ENCODE measurements at places on chromosomes 4 and X.

DNA sequence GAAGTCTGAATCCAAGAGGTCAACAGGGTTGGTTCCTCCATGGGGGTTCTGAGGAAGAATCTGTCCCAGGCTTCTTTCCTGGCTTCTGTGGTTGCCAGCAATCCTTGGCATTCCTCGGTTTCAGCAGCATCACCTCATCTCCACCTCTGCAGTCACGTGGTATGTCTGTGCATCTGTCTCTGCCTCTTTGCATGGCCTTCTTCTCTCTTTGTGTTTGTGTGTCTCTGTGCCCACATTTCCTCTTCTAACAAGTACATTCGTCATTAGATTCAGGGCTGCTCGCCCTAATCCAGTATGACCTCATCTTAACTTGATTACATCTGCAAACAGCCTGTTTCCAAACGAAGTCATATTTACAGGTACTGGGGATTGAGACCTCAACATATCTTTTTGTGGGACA is 114.0 kb downstream of the BCOR start:
- DNase-seq = no peak

- DNase-seq = no peak
Measured at GRCh38 chr4:78766026-78766425, 10.1 kb upstream of the BMP2K start.

GRCh38 chr4:8595237-8596087 is 2.9 kb downstream of the CPZ start:
- DNase-seq = no peak

DNA sequence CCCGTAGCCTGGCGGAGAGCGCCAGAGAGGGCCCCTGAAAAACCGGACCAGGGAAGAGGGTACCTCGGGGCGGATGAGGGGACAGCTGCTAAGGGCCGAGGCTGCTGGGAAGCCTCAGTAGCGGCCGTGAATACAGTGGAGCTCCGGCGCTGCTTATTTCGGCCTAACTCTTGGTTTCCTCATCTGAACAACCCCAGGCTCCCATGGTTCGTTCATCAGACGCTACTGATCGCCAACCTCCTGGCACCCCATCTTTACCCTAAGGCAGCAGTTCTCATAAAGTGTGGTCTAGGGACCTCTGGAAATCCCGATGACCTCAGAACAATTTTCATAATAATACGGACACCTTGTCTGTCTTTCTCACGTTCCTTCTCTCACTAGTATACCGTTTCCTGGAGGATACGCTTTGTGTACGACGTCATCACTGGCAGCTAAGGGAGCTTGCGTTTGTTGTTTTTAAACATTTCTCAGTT is 645 bp upstream of the RAB28 start:
- no peak for DNase-seq

DNA sequence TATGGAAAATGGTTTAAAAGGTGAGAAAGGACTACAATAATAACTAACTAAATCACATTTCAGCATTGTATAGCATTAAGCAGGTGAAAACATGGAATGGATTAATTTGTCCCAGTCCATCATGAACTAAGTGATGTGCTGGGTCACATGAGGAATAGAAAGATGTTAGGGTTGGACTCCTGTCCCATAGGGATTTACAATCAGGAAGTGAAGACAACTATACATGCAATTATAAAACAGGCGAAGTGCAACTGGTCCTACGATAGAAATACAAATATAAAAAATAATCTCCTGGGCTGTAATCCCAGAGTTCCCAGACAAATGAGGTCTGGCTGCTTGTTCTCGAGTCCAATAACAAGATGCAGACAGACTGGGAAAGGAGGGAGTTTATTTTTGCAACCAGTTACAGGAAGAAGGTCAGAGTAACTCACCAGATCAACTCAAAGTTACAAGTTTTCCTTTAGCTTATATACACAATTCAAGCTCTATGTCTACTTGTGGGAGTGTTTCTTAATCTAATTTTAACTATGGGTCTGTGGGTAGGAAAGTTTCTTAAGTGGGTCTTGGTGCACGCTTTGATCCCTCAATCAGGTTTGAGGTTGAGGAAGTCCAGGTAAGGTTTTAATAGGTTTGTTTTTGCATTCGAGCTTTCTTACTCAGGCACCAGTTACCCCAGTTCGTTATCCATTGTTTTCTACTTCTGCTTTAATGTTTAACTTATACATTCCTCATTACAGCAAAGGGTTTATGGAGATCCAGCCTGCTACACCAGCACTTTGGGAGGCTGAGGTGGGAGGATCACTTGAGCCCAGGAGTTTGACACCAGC is 50.1 kb downstream of the IGFBP7 start:
- no peak for DNase-seq

DNA sequence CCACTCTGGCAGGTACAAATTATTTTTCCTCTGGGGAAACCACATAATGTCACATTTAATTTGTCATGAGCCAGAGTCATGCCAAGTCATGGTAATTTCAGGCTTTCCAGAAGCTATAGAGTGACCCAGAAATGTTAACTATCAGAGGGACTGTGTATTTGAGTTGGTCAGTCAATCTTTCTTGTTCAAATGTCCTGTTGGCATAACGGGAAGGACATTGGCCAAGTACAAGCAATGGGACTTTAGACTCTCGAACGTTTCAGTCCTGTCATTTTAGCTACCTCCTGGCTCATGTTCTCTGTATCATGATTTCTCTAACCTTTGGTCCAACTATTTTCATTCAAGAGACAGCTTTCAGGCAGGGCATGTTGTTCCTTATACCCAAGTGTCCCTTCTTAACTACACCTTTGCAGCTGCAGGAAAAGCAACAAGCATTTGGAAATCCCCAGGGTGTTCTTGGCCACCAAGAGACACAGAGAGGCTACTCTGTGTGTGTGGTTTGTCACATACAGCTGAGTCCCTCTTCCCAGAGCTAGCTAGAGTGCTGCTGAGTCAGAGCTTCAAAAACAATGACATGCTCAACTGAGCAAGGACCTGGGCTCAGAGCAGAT is 142.6 kb downstream of the EGF start:
- DNase-seq = no peak

DNA sequence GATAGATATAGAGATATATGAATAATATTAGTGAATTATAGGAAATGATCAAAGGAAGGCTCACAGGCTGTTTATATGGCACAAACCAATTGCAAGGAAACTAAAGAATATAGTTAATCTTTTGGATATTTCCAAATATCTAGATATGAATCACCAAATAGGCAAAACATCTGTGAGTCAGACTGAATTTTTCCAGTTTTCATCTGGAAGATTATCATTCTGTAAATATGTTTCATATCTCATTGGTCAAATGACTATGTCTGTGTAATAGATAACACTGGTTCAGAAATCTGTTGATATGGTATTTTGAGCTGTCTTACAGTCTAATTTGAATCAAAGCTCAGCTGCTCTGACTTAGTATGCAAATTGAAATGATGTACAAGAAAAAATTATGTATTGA is 303.6 kb downstream of the FAM133A start:
- DNase-seq = no peak

GRCh38 chr4:123319639-123320038 is 77.0 kb upstream of the SPRY1 start:
- no peak for DNase-seq

DNA sequence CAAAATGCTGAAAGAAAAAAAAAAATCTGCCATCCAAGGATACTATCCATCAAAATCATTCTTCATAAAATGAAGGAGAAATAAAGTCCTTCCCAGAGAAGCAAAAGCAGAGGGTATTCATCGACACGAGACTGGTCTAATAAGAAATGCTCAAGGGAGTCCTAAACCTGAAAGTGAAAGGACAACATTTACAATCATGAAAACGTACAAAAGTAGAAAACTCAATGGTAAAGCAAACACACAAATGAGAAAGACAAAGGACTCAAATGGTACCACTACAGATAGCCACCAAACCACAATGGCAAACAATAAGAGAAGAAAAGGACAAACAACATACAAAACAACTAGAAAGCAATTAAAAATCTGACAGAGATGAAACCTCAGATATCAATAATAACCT is 41.0 kb downstream of the CD99L2 start:
- no peak for DNase-seq

- no peak for DNase-seq
Measured at GRCh38 chrX:22313766-22314165, 41.1 kb downstream of the CBLL2 start.

GRCh38 chr4:109746728-109747127 is 16.9 kb upstream of the PLA2G12A start:
- no peak for DNase-seq

DNA sequence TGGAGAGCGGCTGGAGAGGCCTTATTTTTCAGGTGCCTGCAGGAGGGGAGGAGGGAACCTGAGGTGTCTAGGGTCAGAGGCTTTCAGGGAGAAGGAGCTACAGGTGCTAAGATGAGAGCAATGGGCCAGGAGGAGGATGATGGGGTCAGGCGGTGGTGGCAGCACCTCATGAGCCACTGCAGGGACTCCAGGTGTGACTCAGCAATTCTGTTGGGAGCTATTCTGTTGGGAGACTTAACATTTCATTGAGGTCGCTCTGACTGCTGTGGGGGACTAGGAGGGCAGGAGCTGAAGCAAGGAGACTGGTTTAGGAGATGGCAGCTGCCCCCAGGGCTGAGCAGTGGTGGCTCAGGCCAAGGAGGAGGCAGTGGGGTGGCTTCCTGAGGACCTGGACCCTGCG is 65.0 kb downstream of the CLDN34 start:
- DNase-seq = no peak

GRCh38 chrX:150989420-150989819 is 6.3 kb downstream of the HMGB3 start:
- DNase-seq = no peak

DNA sequence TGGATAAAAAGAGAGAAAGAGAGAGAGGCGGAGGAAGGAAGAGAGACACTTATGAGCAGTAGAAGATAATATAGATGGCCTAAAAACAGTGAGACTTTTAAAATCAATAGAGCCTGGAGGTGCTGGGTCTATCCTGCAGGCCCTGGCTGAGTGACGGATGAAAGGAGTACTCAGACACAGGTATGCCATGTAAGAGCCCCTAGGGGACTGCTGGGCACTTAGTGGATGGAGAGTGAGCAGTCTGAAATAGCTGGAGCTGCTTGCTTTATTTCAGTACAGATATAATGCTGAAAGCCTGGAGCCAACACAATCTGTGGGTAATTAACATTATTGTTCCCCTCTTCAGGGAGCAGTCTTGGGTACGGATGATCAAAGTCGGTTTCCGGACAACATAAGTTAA is 578.6 kb downstream of the SPOCK3 start:
- no peak for DNase-seq

DNA sequence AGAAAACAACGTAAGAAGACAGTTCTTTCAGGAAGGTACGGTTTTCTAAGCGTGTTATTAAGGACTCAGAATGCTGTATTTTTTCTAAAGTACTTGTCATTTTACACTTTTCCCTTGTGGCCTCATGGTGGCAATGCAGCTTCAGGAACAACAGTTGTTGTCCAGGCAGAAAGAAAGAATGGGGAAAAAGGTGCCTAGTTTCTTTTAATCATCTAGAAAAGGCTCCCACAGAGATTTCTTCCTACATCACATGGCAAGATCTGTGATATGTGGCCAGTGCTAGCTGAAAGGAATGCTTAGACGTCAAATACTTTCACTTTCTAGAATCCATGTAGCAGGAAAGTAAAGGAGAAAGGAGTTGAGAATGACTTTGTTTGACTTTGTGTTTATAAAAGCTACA is 49.0 kb upstream of the TRAM1L1 start:
- no peak for DNase-seq

Measured in spleen (tissue), 13 donors.